AG20443 (cell line): ENCODE measurements at places on chromosomes 2 and 18.

DNA sequence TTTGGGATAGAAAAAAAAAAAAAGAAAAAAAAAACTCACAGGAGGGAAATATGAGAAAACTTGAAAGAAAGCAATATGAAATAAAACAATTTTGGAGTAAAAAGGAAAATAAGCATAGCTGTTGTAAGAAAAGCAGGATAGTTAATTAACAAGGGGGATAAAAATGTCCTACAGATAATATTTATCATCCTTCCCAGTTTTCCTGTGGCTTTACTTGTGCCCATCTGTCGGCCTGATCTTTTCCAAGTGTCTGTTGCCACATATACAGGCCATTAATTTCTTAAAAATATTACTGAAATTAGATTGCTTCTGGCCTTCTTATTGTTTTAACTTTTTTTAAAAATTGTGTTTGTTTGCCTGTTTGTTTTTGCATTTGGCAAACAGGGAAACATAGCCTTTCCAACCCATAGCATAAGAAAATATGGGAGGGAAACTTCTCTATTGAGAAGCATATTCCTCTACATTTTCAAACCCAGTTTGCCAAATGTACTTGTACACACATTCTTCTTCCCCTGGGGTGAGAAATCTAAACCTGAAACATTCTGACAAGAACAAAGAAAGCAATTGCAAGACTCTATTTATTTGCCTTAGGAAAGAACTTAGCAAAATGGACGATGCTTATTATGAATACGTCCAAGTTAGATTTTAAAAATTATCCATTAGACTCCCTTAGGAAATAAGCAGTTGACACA lies 272.3 kb downstream of the CDH20 start:
- DNase-seq = no peak

DNA sequence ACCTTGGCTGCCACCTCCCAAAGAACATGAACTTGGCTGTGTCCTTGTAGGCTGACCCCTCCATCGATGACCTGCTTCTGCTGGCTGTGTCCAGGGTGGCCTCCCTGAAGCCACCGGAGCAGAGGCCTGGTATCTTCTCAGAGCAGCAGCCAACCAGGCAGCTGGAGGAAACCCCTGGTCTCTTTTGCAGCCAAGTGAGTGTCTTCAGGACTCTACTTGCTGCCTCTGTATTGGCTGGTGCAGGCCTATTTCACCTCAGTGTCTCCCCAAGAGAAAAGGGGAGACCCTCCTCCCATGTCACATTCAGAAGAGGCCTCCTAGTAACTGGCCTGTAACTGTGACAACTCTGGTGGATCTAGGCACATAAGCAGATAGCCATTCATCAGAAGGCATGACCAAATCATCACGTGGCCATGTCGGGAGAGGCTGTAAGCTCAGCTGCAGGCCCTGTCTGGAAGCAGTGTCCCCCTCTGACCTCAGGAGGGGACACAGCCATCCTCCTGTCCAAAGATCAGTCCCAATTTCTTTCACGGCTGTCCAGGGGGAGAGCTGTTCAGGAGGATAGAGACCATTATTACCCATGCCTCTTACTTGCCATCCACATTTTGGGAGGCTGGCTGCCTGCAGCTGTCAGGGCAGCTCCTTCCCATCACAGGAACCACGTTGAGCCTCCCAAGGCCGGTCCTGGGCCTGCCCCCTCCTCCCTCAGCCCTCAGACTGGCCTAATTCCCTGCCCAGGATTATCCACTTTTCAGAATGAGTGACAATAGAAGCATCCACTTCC lies 20.9 kb upstream of the ROCK2 start:
- no peak for DNase-seq

GRCh38 chr2:215782295-215782694 lies 231.1 kb downstream of the MREG start:
- DNase-seq = no peak

DNA sequence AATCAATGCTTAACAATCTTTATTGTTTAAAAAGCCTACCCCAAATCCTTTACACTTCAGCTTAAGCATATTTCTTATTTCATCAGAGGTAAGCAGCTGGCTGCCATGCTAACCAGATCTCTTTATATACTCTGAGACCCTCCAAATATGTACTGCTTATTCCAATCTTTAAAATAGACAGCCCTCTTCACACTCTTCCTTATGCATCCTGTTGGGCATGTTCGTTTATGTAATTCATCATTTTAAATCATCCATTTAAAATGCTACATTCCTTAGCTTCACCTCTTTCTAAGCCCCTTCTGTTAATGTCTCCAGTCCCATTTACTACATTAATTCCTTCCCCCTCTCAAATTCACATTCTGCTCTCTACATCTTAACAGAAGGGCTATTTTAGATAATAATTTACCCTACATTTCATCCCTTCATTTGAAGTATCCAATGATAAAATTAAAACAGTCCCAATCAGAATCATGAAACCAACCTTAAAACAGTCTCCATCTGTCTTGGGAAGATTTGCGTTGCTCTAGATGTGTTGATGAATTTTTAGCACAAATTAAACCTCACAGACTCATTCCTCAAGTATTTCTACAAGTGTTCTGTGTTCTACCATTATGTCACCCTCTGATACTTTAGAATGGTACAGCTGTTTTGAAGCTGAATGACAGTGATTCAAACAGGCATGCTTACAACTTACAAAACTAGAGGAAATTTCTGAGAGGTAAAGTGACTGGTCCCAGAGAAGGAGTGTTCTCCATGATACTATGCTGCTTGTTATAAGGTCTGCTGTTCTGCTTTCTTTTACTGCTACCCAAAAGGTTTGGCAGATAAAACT lies 59.1 kb downstream of the ZNF385B start:
- no peak for DNase-seq

- peak; percentile 76 for DNase-seq
Measured at GRCh38 chr18:55405893-55406406, 182.0 kb downstream of the TCF4 start.

GRCh38 chr2:10233131-10234012 lies 69.3 kb upstream of the HPCAL1 start:
- no peak for DNase-seq

- DNase-seq = no peak
Measured at GRCh38 chr2:161982548-161983330, 91.3 kb downstream of the DPP4 start.

DNA sequence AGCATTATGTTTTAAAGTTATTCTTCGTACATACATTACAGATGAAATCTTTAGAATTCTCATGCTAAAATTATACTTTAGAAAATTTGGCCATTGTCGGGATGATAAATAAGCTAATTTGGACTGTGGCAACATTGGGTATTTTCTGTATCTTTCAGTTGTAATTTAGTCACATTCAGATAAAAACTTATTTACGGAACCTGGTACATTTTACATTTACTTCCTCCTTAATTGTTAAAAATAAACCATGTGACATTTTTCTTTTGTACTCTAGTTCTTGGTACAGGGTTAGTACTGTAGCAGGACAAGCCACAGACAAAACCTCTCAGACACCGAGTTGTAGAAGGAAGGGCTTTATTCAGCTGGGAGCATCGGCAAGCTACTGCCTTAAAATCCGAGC lies 4.2 kb downstream of the CNDP2 start:
- DNase-seq = no peak

DNA sequence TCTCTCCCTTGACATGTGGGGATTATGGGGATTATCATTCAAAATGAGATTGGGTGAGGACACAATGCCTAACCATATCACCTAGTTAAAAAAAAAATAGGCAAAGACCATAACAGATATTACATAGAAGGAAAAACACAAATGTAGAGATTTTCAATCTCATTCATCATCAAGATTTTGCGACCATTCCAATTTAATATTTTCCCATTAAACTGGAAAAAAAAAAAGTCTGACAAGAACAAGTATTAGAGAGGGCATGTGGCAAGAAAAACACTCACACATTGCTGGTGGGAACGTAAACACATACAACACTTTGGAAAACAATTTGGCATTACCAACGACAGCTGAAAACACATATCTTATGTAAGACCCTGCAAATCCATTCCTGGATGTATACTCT lies 71.0 kb upstream of the MYCN start:
- no peak for DNase-seq

DNA sequence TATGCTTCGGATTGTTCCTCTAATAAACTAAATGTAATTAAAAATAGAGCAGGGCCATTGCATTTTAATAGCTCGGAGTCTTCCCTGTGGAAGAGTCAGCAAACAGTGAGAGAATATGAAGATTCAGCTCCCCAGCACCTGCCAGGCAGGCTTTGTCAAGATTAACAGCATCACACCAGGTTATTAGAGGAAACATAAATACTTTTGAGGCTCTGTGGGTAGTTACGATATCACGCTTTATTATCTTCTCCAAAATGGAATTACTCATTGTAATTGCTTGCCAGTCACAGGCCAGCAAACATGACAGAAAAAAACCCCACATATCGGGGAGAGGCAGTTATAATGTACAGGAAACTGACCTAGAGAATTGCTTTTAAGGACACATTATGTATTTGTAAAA lies 303.9 kb downstream of the CPS1 start:
- no peak for DNase-seq

DNA sequence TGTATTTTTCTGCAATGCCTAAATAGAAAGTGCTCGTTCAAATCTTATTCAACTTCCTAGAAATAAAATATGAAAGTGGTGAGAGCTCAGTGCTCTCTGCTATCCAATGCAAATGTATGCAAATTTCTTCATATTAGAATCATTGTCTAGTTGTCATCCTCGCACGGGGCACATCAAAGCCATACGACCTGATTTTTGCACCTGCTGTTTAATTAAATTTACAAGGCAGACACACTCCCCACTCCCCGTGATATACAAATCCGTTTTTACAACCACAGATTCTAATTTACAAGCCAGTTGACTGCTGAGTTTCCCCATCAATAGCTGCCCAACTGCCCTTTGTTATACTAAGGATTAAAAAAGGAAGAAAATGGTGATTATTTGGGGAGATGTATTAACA lies 284.6 kb downstream of the RNF144A start:
- DNase-seq = no peak

GRCh38 chr18:79011300-79011870 lies 31.8 kb downstream of the SALL3 start:
- no peak for DNase-seq

- DNase-seq = no peak
Measured at GRCh38 chr2:28021898-28022297, 131.4 kb downstream of the BABAM2 start.

GRCh38 chr2:222859786-222860612 lies 837 bp upstream of the ACSL3 start:
- DNase-seq = no peak

DNA sequence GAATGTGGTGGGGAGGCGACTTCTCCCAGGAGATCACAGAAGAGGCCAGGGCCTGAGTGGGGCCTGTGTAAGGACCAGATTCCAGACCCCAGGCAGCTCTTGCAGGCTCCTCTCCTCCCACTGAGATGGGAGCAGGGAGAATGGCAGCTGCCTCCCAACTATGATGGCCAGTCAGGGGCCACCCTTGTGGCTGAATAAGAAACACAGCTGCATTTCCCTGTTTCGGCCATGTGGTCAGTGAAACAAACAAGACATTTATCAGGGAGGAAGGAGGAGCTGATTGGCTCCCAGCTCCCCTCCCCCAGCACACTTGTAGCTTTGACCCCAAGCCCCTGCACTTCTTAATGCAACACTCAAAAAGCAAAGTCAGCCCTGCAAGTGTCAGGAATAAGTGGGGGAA lies 143.5 kb downstream of the CELF4 start:
- no peak for DNase-seq

DNA sequence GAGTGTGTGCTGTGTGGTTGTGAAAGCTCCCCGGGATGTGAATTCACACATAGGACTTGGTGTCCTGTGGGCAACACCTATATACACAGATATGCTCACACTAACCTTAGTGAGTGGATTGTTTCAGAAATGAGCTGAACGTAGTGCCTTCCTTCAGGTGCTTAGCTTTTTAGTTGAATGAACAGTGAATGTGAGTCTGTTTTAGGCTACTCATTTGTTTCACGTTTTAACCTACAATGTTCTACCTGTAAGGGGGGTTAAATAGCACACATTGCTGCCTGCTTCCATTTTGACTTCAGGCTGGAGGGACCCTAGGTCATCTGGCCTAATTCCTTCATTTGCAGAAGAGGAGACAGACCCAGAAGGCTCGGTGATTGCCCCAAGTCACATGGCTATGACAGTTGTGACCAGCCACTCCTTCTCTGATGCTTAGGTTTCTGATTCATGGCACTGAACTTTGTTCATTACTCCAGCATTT lies 1.0 kb downstream of the PLEK start:
- DNase-seq = no peak

DNA sequence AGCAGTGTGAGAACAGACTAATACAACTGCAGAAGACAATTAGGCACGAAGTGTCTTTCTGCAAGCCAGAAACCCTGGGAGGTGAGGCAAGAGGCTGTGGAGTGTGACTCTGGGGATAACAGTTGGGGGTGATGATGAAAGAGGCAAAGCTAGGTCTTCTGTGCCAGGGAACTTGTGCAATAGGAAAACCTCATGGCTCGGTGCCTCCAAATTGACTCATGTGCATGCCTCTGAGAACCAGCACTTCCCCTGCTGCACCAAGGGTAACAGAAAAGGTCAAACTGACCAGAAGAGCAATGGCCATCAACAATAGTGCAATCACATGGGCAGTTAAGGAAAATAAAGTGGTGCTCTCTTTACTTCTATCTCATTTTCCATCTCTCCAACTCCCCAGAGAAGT lies 136.4 kb downstream of the SCG2 start:
- peak; percentile 94 for DNase-seq

- DNase-seq = no peak
Measured at GRCh38 chr18:41917181-41917580, 37.9 kb upstream of the PIK3C3 start.

GRCh38 chr2:32942793-32943485 lies 3.8 kb upstream of the LTBP1 start:
- DNase-seq = no peak

DNA sequence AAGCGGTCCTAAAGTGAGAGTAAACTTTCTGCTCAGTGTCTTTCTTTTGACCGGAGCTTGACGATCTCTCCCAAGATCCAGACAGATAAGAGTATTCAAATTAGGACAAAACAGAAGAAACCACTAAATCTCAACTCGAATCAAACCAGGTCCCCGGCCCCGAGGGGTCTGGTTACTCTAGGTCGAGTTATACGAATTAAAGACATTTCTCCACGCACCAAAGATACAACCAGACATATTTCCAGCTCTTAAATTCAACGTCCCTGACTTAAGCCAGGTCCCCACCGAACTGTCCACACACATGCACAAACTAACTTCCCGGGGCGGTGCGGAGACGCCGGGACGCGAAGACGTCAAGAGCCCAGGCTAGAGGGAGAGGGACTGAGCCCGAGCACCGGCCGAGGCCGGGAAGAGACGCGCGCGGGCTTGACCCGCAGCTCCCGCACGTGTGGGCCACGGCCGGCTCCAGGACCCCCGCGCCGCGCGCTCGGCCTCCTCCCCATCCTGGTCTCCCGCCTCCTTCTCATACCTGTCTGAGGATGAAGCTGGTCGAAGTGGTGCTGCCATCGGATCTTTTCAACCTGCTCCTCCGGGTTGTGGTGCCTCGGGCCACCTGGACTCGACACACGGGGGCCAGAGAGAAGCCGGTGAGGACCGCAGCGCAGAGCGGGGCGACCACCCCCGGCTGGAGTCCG lies 896 bp downstream of the CACNB4 start:
- peak; percentile 58 for DNase-seq

GRCh38 chr18:58266291-58266690 lies 222.3 kb downstream of the NEDD4L start:
- DNase-seq = no peak

GRCh38 chr18:23585897-23586248 lies 433 bp downstream of the NPC1 start:
- no peak for DNase-seq
